ENCODE measurements at places on chromosomes 1 and 21. TPM values are rescaled to one million over a fixed set of nuclear protein-coding genes. Genes with fewer than 3 reads are reported as not detected.

TMPRSS15 gene
- total RNA-seq, result not detected

PCAT6 gene
- total RNA-seq, result not detected

RGSL1 gene
- total RNA-seq, result 3.6 TPM

MFAP2 gene
- total RNA-seq, result 28.6 TPM

LCE3E gene
- total RNA-seq, result not detected

PDE9A gene
- total RNA-seq, result 3.1 TPM

NR5A2 gene
- 6.8 TPM for total RNA-seq

VHLL gene
- not detected for total RNA-seq

ERICH3 gene
- total RNA-seq, result not detected

DAP3 gene
- 180 TPM for total RNA-seq

UMODL1 gene
- 0.19 TPM for total RNA-seq

LDLRAD2 gene
- not detected for total RNA-seq

OR2T2 gene
- total RNA-seq, result not detected

CASQ2 gene
- 6.4 TPM for total RNA-seq

DCDC2B gene
- not detected for total RNA-seq

OR2W3 gene
- not detected for total RNA-seq

KLHDC8A gene
- not detected for total RNA-seq

PRELP gene
- 63.1 TPM for total RNA-seq

PTGS2 gene
- total RNA-seq, result 2.5 TPM

CYP4X1 gene
- total RNA-seq, result 46.5 TPM

NKAIN1 gene
- not detected for total RNA-seq

CNIH3 gene
- not detected for total RNA-seq

PROK1 gene
- total RNA-seq, result not detected

CELA2A gene
- total RNA-seq, result not detected

TDRD10 gene
- total RNA-seq, result 5.6 TPM

All from subcutaneous adipose tissue (tissue), 4 donors.